ENCODE measurements at places on chromosomes 12 and 14. TPM values are rescaled to one million over a fixed set of nuclear protein-coding genes. Genes with fewer than 3 reads are reported as not detected.

GALNT8 gene
- 46.5 TPM for total RNA-seq

GYS2 gene
- not detected for total RNA-seq

RTRAF gene
- 23.1 TPM for total RNA-seq

KCNC2 gene
- total RNA-seq, result 16.5 TPM

CLEC4D gene
- total RNA-seq, result not detected

RBMS2 gene
- 3.9 TPM for total RNA-seq

KRT78 gene
- total RNA-seq, result not detected

TPH2 gene
- total RNA-seq, result not detected

STON2 gene
- 27.3 TPM for total RNA-seq

SLC16A7 gene
- total RNA-seq, result 19.7 TPM

DPPA3 gene
- not detected for total RNA-seq

FGD4 gene
- total RNA-seq, result 60.0 TPM

LMNTD1 gene
- total RNA-seq, result 1.2 TPM

HHIPL1 gene
- total RNA-seq, result 5.9 TPM

BIN2 gene
- 0.74 TPM for total RNA-seq

IKZF4 gene
- total RNA-seq, result 6.1 TPM

CIROP gene
- not detected for total RNA-seq

FOXN4 gene
- 0.25 TPM for total RNA-seq

LRCOL1 gene
- total RNA-seq, result not detected

SLC2A14 gene
- total RNA-seq, result under 0.01 TPM

BRMS1L gene
- total RNA-seq, result 19.9 TPM

ACSS3 gene
- 6.9 TPM for total RNA-seq

PRB2 gene
- 1.7 TPM for total RNA-seq

RNASE3 gene
- total RNA-seq, result not detected

ATP6V1D gene
- total RNA-seq, result 118 TPM

TSPAN19 gene
- under 0.01 TPM for total RNA-seq

ETFBKMT gene
- 1.5 TPM for total RNA-seq

RNF10 gene
- 116 TPM for total RNA-seq

PTPN21 gene
- 10.6 TPM for total RNA-seq

CYP46A1 gene
- total RNA-seq, result 6.1 TPM

AJUBA gene
- total RNA-seq, result 2.0 TPM

LUM gene
- 16.7 TPM for total RNA-seq

BBOF1 gene
- 6.6 TPM for total RNA-seq

AP1G2 gene
- 10.6 TPM for total RNA-seq

PARPBP gene
- 4.2 TPM for total RNA-seq
